ENCODE measurements at places on chromosomes 1 and 21. TPM values are rescaled to one million over a fixed set of nuclear protein-coding genes. Genes with fewer than 3 reads are reported as not detected.

Gene GIPC2
- total RNA-seq: 1.7 TPM

Gene YOD1
- 14.2 TPM for total RNA-seq

Gene ICOSLG
- total RNA-seq: 3.1 TPM

Gene LRIF1
- 8.4 TPM for total RNA-seq

Gene MTHFR
- 54.4 TPM for total RNA-seq

Gene CASZ1
- total RNA-seq: 20.9 TPM

DNA sequence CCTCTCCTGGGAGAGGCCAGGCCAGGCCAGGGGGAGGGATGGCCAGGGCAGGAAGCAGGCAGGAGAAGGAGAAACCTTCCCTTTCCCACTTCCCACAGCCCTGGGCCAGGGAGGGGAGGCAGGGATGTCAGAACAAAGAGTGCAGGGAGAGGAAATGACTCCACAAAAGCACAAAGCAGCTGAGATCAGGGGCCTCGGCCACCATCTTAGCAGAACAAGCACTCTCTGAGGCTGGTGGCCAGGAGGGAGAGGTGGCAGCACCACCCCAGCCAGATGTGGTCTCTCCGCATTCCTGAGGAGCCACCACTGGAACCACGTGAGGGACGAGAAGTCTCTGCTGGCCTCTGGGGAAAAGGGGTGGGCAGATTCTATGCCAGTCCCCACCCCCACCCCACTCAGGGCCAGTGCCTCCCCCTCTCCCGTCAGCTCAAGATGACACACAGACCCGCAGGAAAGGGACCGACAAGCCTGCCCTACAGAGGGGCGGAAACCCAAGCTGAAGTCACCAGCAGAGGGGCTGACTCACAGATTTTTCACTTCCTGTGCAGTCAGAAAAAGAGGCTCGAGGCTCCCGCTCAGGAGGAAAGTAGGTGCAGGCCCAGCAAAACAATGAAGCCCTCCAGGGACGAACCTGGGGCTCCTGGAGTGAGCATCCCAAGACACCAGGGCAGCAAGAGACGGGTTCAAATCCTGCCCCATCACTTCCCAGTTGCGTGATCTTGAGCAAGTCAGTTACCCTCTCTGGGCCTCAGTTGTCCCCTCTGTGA lies 24.1 kb upstream of the ALDH4A1 start:
- no peak for DNase-seq

GRCh38 chr1:229190057-229190575 lies 80.8 kb upstream of the RAB4A start:
- DNase-seq: no peak

GRCh38 chr1:7491109-7491817 lies 279.8 kb upstream of the VAMP3 start:
- peak; percentile 77 for DNase-seq

- peak; percentile 16 for DNase-seq
These were observed 609 bp downstream of the RWDD2B start for GRCh38 chr21:29018540-29018939.

DNA sequence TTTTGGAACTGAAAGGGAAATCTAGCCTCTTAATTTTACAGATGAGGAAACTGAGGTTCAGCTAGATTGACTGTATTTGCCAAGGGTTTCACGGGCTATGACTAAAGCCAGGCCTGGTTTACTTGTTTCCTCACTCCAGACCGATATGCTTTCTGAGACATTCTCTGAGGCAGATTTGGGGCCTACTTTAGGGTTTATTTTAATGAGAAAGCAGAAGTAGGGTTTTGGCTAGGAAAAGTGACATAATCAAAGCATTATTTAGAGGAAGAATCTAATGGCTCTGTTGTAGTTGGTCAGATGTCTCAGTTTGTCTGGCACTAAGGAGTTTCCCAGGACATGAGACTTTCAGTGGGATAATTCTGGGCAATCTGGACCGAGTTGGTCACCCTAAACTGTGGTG lies 1.5 kb upstream of the RPTN start:
- DNase-seq: no peak

DNA sequence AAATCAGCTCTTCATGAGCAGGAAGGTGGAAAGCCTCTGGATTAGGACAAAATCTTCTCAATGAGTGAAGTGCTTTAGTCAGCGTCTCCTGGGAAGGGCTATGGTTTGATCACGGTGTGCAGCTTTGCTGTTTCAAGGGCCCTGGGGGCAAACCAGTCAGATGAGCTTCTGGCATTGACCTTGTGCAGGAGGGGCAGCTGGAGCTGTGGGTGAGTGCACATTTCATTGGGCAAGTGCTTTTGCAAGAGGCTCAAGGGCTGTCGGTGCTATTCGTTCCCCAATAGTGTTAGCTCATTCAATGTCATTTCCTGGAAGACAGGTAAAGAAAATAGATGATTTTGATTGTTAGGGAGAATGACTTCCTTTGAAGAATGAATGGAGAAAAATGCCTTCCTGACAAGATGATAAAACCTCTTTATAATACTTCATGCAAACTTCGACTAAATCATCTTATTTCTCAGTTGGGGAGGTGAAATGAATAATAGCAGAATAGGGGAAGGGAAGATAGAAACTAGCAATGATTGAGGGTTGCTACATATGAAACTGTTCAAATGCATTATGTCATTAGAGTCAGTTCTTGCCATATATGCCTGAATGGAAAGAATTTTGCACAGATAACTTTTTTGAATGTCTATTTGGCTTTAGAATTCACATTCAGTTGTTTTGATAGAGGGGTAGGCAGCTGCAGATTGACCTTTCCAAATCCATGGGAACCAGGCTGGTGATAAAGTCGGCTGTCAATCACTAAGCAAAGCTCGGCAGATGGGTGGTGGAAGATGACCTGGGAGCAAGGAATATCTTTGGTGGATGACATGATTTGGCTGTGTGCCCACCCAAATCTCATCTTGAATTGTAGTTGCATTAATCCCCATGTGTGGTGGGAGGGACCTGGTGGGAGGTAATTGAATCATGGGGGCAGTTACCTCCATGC lies 12.9 kb upstream of the DISC1 start:
- DNase-seq: no peak

- no peak for DNase-seq
These were observed 98.9 kb downstream of the TRABD2B start for GRCh38 chr1:47898133-47898845.

- no peak for DNase-seq
These were observed 735.7 kb upstream of the CXADR start for GRCh38 chr21:16777041-16777720.

GRCh38 chr1:66035616-66036245 lies 243.0 kb downstream of the PDE4B start:
- no peak for DNase-seq

- DNase-seq: no peak
These were observed 50.7 kb downstream of the ZZZ3 start for GRCh38 chr1:77631751-77632150.

- no peak for DNase-seq
These were observed 39.8 kb downstream of the FAM78B start for GRCh38 chr1:166127003-166127402.

GRCh38 chr1:99236756-99237155 lies 27.5 kb upstream of the PLPPR4 start:
- DNase-seq: no peak

DNA sequence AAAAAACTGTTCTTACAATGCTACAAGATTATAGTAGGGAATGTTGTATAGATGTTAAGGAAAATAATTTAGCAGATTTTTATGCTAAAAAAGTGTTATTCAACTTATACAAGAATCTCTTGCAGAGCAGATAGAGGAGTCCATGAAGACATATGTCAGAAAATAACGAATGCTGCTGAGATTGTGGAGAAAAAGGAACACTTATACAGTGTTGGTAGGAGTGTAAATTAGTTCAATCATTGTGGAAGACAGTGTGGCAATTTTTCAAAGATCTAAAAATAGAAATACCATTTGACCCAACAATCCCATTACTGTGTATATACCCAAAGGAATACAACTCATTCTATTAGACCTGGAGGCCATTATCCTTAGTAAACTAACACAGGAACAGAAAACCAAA lies 286.2 kb upstream of the OLFM3 start:
- no peak for DNase-seq

DNA sequence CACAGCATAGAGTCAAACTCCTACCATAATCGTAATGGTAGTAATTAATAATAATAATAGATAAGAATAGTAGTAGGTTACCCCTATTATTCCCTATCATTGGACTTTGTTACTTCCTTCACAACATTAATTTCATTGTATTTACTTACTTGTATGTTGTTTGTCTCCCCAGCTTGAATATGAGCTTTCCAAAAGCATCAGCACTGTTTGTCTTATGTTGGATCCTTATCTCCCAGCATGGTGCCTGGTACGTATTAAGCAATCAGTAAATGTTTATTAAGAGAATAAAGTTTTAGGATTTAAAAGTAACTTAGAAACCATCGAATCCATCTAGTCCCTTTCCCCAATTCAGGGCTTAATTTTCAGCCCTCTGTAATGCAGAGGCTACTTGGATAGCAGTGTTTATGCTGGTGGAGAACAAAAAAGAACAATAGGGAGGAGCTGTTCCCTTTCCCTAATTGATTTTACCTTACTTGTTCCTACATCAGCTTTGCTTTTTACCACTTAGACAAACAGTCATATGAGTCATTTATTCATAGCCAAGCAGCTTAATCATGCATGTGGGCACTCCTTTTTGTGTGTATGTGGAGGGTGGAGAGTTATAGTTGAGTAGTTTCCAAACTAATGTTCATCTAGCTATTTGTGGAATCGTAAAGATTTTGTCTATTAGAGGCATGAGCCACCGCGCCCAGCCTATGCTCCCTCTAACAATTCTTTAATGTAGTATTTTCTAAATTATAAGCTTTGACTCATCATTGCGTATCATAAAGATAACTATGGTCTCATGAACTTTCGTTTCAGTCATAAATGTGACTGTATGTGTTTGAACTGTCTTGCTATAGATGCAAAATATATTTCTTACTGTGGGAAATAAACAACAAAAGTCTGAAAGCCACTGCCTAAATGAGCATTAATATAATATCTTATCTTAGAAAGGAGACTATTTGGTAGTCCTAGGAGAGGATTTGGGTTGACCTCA lies 20.9 kb upstream of the DR1 start:
- no peak for DNase-seq

- no peak for DNase-seq
These were observed 2.2 kb downstream of the SH3BP5L start for GRCh38 chr1:248823517-248824001.

DNA sequence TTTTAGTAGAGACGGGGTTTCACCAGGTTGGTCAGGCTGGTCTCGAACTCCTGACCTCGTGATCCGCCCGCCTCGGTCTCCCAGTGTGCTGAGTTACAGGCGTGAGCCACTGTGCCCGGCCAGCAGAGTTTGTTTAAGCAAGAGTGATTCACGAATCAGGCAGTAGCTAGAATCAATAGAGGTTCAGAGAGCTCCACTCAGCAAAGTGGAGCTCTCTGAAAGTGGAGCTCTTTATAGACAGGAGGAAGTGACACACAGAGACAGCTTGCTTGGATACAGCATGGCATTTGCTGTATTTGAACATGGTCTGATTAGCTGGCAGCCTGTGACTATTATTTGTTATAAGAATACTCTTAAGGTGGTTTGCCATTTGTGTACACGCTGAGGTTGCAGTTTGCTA lies 27.1 kb upstream of the CD34 start:
- DNase-seq: no peak

DNA sequence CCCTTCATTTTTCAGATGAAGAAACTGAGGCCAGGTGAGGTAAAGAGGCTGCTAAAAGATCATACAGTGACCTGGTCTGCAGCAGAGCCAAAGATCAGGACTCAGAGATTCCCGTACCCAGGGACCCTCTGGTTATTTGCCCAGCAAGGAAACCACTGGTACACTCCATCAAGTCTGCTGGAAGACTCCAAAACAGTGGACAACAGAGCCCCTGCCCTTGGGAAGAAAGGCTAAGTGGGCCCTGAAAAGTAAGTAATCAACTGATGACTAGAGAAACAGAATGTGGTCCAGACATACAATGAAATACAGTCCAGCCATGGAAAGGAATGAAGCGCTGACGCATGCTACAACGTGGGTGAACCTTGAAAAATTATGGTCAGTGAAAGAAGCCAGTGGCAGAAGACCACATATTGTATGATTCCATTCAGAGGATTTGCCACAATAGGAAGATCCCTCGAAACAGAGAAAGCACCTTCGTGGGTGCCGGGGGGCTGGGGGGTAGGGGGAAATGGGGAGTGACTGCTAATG lies 106.4 kb downstream of the ETS2 start:
- no peak for DNase-seq

GRCh38 chr1:221809091-221810029 lies 67.5 kb upstream of the DUSP10 start:
- no peak for DNase-seq

GRCh38 chr1:200779326-200779725 lies 40.6 kb downstream of the CAMSAP2 start:
- no peak for DNase-seq

GRCh38 chr1:109639841-109640184 lies 16.1 kb upstream of the GSTM4 start:
- no peak for DNase-seq

- DNase-seq: peak; percentile 15
These were observed 1.3 kb downstream of the TMEM167B start for GRCh38 chr1:109091839-109092193.

- DNase-seq: no peak
These were observed 263.1 kb downstream of the GRIK3 start for GRCh38 chr1:36771240-36771639.

DNA sequence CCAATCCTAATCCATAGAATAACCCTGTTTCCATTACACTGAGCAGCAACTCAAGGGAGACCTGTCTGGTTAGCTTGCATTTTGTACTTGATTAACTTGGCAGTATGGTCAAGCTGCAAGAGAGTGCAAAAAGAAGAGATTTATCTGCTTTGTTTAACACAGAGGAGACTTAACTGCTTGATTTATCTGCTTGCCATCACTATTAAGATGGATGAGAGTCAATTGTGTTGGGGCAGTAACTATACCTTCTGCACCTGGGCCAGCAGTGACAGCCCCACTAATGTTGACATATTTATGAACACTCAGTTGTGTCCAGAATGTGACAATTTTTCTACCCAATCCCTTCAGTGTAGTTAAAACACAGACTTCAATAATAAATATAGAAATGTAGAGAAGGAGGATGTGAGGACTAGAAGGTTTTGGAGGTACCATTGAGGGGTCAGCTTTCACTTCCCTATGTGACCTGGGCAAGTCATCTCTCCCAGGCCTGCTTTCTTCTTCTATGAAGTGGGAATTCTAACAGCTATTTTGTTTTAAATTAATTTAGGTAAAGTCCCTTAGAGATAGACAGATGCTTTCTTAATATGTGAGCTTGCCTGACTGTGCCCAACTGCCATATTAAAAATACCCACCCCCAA lies 159.1 kb upstream of the KCNK2 start:
- DNase-seq: no peak

GRCh38 chr1:27554759-27555699 lies 48.9 kb downstream of the AHDC1 start:
- DNase-seq: no peak

GRCh38 chr1:28171246-28171645 lies 5.2 kb downstream of the PTAFR start:
- no peak for DNase-seq

DNA sequence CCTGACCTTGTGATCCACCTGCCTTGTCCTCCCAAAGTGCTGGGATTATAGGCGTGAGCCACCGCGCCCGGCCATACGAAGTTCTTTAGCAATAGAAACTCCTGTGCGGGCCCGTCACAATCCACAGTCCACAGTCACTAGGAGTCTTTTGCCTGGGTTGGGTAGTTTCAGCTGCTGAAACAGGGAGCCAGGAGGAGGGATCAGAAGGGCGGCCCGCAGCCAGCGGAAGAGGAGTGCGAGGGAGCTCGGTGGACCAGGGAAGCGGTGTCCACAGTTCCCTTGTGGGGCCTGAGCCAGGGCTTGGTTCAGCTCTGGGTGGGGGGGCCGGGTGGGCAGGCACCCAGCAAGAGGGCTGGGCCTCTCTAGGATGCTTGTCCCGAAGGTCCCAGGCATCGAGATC lies 17.9 kb upstream of the HSPG2 start:
- DNase-seq: no peak
